Suprapubic skin (tissue), 4 donors: ENCODE measurements at places on chromosomes 1 and 21.

- no peaks in the 10 kb centered on the region for H3K36me3 ChIP-seq
- H3K27ac ChIP-seq, result no peak overlapping the region
- H3K27me3 ChIP-seq, result no peaks in the 10 kb centered on the region
- no peaks in the 10 kb centered on the region for H3K4me1 ChIP-seq
- H3K4me3 ChIP-seq, result no peak overlapping the region
Observed at GRCh38 chr1:59186656-59187055, 110.2 kb upstream of the FGGY start.

- peaks cover 5% of the 10 kb centered on the region for H3K4me1 ChIP-seq
- H3K27me3 ChIP-seq, result no peaks in the 10 kb centered on the region
- no peak for DNase-seq
- no peak overlapping the region for H3K27ac ChIP-seq
- H3K4me3 ChIP-seq, result no peak overlapping the region
Observed at GRCh38 chr1:176826265-176826664, 338.2 kb downstream of the ASTN1 start.

DNA sequence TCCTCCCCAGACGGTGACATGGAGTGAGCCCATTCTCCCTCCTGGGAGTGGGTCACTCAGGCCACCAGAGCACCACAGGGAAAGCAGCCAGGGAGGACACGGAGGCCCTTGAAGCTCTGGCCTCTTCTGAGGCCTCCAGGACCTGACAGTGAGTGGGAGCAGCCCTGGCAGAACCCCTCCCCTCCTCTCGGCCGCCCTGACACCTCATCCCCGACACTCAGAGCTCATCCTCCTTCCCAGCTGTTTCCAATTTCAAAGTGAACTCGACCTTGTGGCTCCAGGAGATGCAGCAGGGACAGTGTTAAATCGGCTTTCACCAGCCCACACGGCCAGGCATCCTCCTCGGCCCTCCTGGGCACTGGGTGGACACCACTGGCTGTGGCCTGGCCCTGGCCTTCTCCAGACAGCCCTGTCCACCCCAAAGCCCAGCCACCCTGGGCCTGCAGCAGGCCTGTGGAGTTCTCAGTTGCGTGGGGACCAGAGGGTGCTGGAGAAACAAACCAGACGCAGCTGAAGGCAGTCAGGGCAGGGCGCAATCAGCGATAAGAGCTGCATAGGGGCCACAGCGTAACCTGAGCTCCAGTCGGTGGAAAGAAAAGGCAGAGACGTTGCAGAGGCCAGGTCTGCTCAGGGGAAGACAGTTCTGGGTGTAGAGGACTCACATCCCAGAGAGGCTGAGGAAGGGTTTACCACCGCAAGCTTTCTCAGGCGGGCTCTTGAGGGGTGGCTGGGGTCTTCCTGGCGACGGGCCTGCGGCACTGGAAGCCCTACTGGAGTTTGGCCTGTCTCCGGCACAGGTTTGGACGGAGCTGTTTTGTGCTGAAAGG, 27.1 kb downstream of the FTCD start:
- no peaks in the 10 kb centered on the region for H3K4me1 ChIP-seq
- peak; percentile 63 for DNase-seq
- no peaks in the 10 kb centered on the region for H3K27me3 ChIP-seq
- H3K27ac ChIP-seq, result no peak overlapping the region
- H3K36me3 ChIP-seq, result peaks cover 49% of the 10 kb centered on the region

DNA sequence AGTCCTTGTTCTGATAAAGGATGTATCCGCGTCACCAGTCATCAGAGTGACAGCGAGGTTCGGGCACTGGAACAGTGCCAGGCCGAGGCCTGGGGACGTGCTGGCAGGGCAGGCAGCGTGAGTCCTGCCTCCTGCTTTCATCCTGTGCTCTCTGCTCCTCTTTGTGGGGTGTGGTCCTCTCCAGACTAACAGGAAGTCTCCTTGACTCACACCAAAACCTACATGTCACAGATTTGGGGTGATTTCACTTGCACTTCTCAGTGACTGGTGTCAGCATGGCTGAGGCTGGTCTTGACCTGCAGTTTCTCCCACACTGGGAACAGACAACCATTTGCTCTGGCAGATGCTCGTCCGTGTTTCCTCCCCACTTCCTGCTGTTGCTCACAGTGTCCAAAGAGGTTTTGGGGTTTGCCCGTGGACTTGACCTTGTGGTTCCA, 8.8 kb upstream of the NLRP3 start:
- no peak overlapping the region for H3K27ac ChIP-seq
- DNase-seq, result no peak
- no peaks in the 10 kb centered on the region for H3K27me3 ChIP-seq
- H3K4me1 ChIP-seq, result no peaks in the 10 kb centered on the region
- no peaks in the 10 kb centered on the region for H3K36me3 ChIP-seq

DNA sequence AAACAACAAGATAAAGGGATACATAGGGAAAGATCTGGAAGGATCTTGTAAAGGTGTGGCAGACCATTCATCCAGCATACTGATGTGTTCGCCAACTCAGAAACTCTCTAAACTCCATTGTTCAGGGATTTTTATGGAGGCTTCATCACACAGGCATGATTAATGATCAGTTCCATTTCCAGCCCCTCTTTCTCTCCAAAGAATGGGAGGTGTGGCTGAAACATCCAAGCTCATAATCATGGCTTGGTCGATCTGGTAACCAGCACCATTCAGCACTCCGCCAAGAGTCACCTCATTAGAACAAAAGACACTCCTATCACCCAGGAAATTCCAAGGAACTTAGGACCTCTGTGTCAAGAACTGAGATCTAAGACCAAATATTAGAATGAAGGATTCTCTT, 180.6 kb upstream of the RNPC3 start:
- H3K4me1 ChIP-seq, result no peaks in the 10 kb centered on the region
- H3K27me3 ChIP-seq, result no peaks in the 10 kb centered on the region
- H3K27ac ChIP-seq, result no peak overlapping the region
- no peak overlapping the region for H3K4me3 ChIP-seq

DNA sequence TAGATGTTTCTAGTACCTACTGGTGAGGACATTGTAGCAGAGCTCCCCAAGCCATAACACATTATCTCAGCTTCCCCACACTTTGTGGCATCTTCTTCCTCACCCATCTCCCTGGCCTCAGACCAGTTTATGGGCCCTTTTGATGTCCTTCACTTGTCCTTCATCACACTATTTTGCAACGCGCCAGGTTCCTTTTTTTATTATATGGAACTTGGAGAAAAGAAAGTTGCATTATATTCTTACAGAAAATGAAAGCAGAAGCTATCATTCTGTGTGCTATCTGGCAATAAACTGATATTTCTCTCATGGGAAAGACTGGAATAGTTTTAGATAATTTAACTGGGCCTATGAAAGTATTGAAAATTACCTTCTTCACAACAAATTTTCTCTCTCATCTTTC, 196.9 kb upstream of the ETV3 start:
- no peaks in the 10 kb centered on the region for H3K4me1 ChIP-seq
- no peaks in the 10 kb centered on the region for H3K36me3 ChIP-seq
- no peak for DNase-seq
- no peak overlapping the region for H3K4me3 ChIP-seq

- no peak for DNase-seq
- no peaks in the 10 kb centered on the region for H3K27me3 ChIP-seq
- H3K4me3 ChIP-seq, result no peak overlapping the region
- no peak overlapping the region for H3K27ac ChIP-seq
- no peaks in the 10 kb centered on the region for H3K4me1 ChIP-seq
Observed at GRCh38 chr1:81484284-81484683, 316.4 kb upstream of the ADGRL2 start.

- no peak overlapping the region for H3K4me3 ChIP-seq
- DNase-seq, result no peak
- H3K27me3 ChIP-seq, result no peaks in the 10 kb centered on the region
Observed at GRCh38 chr1:84835169-84835568, 57.8 kb downstream of the LPAR3 start.

DNA sequence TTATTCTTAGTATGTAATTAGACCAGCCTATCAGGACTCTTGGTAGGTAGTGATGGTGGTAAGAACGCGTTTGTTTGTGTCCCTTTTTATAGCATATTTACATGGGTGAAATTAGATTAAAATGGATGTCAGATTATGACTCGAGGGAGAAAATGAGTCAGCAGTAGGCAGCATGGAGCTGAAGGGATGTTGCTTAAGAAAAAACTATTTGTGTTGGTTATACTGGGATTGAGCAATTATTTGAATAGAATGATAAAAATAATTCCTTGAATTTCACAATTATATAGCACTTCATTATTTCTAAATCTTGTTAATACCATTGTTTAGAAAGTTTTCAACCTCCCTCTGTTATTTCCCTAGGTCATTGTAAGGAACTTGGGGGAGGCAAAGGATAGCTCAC, 348.8 kb downstream of the RYR2 start:
- no peaks in the 10 kb centered on the region for H3K36me3 ChIP-seq
- H3K4me1 ChIP-seq, result no peaks in the 10 kb centered on the region
- DNase-seq, result no peak
- no peaks in the 10 kb centered on the region for H3K27me3 ChIP-seq
- no peak overlapping the region for H3K4me3 ChIP-seq

- no peaks in the 10 kb centered on the region for H3K27me3 ChIP-seq
- no peaks in the 10 kb centered on the region for H3K36me3 ChIP-seq
- H3K27ac ChIP-seq, result no peak overlapping the region
- no peak overlapping the region for H3K4me3 ChIP-seq
- DNase-seq, result no peak
Observed at GRCh38 chr1:51231120-51231519, 5.0 kb upstream of the RNF11 start.

DNA sequence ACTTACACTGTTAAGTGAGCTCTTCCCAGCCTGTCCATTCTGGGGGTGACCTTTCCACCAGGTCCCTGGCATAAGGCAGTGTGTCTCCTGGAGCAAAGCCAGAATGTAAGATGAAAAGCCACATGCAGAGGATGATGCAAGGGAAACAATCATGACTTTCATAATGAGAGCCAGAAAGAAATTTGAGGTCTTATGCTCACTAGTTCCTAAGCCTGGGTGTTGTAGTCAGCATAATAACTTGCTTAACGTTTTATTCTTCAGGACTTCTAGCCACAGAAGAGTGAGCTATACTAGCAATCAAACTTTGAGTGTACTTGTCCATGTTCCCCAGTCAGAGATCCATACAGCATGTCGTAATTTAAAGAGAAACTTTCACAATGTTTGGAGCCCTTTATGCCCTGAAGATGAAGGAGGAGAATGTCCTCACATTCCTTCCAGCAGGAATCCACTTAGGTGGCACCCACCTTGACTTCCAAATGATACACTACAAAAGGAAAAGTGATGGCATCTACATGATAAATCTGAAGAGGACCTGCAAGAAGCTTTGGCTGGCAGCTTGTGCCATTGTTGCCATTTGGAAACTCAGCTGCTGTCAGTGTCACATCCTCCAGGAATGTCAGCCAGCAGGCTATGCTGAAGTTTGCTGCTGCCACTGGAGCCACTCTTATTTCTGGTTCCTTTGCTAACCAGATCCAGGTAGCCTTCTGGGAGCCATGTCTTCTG, 60.5 kb upstream of the FOXD3 start:
- H3K27ac ChIP-seq, result no peak overlapping the region
- no peak for DNase-seq
- no peaks in the 10 kb centered on the region for H3K27me3 ChIP-seq
- no peaks in the 10 kb centered on the region for H3K36me3 ChIP-seq
- no peak overlapping the region for H3K4me3 ChIP-seq

DNA sequence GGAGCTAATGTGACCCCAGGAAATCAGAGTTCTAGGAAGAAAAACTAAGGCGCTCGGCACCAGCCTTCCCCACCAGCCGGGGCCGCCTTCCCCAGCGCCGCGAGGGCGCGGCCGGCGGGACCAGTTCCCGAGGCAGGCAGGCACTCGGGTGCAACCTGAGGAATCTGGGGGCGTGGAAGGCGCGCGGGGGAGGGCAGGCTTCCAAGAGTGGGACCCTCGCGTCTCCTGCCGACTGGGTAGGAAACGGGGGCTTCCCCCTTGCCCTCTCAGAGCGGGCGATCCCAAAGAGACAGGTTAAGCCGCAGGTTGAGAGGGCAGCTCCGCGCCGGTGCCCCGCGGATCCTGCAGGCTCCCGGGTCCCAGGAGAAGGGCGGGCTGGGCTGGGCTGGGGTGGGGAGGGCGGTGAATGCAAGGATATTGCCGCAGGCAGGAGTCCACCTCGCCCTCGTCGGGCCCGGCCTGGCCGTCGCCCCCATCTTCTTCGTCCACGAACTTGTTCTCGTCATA, 431 bp downstream of the ARPC5 start:
- no peaks in the 10 kb centered on the region for H3K27me3 ChIP-seq
- H3K27ac ChIP-seq, result peak overlapping the region; percentile 94
- H3K36me3 ChIP-seq, result peaks cover 3% of the 10 kb centered on the region
- H3K4me3 ChIP-seq, result peak overlapping the region; percentile 79

DNA sequence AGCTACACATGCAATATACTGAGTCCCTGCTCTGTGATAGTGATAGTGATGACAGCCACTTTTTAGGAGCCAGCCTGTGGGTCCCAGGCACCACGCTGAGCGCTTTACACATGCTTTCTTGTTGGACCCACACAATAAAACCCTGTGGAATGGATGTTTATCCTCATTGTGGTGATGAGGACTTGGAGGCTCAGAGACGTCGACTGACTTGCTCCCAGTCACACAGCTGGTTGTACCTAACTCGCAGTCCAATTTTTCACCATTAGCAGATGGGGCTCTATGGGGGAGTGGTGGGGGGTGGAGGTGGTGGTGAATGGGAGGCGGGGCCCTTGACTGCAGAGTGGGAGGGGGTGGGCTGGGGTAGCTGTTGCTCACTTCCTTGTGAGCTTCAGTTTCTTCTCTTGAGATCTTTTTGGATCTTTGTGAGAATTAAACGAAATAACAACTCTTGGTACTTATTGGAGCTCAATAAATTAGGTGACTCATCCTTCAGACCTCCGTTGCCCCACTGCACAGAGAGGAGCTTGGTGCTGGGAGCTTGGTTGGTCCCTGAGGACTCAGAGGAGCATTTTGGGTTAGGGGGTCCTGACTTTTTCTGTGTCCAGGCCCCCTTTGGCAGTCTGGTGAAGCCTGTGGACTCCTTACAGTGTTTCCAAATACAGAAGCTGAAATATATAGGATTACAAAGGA, 61.8 kb upstream of the CD1D start:
- peaks cover 11% of the 10 kb centered on the region for H3K4me1 ChIP-seq
- no peak overlapping the region for H3K4me3 ChIP-seq
- H3K27ac ChIP-seq, result no peak overlapping the region
- no peaks in the 10 kb centered on the region for H3K36me3 ChIP-seq
- no peak for DNase-seq

GRCh38 chr1:243496187-243496646, 240.4 kb downstream of the SDCCAG8 start:
- H3K4me3 ChIP-seq, result no peak overlapping the region
- DNase-seq, result peak; percentile 67
- peaks cover 5% of the 10 kb centered on the region for H3K36me3 ChIP-seq
- no peaks in the 10 kb centered on the region for H3K27me3 ChIP-seq

GRCh38 chr1:184790642-184791549, 36.2 kb upstream of the EDEM3 start:
- peaks cover 17% of the 10 kb centered on the region for H3K4me1 ChIP-seq
- no peak overlapping the region for H3K27ac ChIP-seq
- no peak for DNase-seq
- no peak overlapping the region for H3K4me3 ChIP-seq
- H3K36me3 ChIP-seq, result peaks cover 7% of the 10 kb centered on the region

- no peak overlapping the region for H3K27ac ChIP-seq
- no peak for DNase-seq
- peaks cover 8% of the 10 kb centered on the region for H3K4me1 ChIP-seq
Observed at GRCh38 chr1:32780005-32780404, 37.2 kb downstream of the YARS1 start.

- H3K36me3 ChIP-seq, result no peaks in the 10 kb centered on the region
- H3K4me1 ChIP-seq, result peaks cover 4% of the 10 kb centered on the region
- H3K27me3 ChIP-seq, result no peaks in the 10 kb centered on the region
- no peak for DNase-seq
- H3K27ac ChIP-seq, result no peak overlapping the region
Observed at GRCh38 chr1:99550198-99550597, 95.7 kb upstream of the PALMD start.
